ENCODE measurements at places on chromosomes 6 and 20. TPM values are rescaled to one million over a fixed set of nuclear protein-coding genes. Genes with fewer than 3 reads are reported as not detected.

PNPLA1 gene
- total RNA-seq: 0.14 TPM

GRCh38 chr6:56243518-56244070, 3.8 kb downstream of the COL21A1 start:
- DNase-seq: no peak

- no peak for DNase-seq
These were observed 21.3 kb downstream of the BLTP3A start for GRCh38 chr6:34813028-34813713.

- no peak for DNase-seq
These were observed 52.2 kb downstream of the MRPL14 start for GRCh38 chr6:44074813-44075646.
